ENCODE measurements at places on chromosomes 11 and 22.

DNA sequence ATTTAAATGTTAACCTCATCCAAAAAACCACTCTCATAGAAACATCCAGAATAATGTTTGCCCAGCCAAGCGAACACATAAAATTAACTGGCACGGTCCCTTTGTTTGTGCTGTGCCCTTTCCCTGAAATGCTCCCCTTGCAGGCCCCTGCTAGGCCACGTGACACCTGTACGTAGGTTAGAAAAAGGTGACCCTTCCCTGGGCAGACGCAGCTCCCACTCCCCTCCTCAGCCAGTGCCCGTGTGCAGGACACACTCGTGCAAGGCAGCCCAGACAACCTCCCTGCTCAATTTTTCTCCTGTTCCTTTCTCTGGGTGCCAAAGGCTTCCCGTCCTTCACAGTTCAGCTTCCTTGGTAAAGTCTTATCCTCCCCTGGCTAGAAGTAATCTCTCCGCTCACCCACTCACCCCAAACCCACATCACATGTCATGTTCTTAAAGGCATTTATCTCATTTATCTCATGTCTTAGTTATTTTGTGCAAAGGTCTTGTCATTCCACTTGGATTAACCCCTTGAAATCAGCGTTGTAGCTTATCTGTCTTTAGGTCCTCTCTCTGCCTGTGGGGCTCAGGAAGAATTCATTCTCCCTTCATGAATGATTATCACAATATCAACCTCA is 20.7 kb downstream of the FAM83F start:
- DNase-seq, result no peak

DNA sequence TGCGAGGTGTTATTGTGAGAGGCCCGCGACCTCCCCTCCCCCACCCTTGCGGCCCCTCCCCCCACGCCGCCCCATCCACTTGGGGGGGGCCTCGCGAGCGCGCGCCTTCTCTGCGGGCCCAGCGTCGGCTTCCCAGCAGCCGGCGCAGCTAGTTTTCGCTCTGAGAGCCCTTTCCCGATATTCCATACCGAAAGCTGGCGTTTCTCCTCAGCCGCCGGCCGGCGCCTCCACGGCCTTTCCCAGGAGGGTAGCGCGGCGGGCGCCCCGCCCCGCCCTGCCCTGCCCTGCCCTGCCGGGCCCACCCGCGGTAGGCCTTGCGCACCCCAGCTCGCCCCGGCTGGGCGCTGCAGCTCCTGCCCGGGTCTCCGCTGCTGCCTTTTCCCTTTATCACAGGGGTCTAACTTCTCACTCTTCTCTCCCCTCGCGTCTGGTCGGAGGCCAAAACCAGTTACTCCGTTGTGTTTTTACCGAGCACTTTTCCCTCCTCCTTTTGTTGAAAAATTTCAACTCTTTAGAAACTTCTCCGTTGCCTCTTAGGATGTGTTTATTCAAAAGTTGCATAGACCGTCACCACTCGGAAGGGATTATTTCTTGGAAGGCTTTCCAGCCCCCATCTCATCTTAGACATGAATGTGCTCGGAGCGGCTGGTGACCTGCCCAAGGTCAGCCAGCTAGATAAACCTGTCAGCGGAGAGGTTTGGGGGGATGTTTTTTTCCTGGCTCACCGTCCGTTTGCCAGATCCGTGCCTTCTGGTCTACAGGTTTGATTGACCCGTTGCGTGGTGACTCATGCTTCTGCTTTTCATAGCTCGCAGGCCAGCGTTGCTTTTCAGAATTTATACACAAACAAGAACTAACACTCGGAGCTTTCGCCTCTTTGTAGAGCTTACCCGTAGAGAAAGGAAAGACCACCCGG is 648 bp downstream of the PAFAH1B2 start:
- DNase-seq, result peak; percentile 3

- DNase-seq, result no peak
Observed at GRCh38 chr11:125251956-125252355, 87.4 kb downstream of the PKNOX2 start.

DNA sequence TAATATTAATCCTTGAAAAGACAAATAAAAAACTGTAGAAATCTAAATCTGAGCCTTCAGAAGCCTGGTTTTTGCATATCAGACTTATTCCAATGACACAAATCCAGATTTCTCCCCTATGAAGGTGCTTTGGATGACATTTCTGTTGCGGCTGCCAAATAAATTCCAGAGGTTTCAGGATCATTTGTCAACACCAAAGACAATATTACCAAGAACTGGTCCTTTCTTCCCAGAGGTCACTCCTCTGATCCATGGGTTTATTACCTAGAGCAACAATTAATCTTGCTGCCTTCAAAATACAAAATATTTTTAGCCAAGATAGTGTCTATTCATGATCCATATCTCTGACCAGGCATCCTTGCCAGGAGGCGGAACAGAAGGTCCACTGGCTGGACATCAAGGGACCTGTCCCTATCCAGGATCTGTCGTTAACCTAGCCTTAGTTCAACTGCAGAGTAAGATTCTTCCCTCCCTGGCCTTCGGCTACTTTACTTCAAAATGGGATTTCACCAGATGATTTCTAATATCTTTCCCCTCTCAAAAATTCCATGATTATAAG is 4.9 kb downstream of the CADM1 start:
- no peak for DNase-seq

- no peak for DNase-seq
Observed at GRCh38 chr11:75898871-75899270, 83.9 kb downstream of the UVRAG start.

DNA sequence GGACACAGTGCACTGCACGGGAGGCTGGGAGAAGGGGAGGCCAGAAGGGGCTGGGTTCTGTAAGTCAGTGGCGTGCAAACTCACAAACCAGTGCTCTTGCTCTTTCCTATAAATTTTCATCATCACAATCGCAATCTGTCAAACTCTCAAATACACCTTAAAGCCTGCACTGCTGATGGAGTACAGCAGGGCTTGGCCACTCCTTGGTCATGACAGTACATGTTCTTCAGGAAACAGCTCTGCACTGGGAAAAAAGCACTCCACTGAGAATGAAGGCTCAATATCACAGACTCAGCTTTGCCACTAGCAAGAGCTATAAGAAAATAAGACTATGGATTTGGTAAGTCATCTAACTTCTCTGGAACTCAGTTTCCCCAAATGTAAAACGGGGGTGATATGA is 111.0 kb downstream of the RBFOX2 start:
- no peak for DNase-seq

DNA sequence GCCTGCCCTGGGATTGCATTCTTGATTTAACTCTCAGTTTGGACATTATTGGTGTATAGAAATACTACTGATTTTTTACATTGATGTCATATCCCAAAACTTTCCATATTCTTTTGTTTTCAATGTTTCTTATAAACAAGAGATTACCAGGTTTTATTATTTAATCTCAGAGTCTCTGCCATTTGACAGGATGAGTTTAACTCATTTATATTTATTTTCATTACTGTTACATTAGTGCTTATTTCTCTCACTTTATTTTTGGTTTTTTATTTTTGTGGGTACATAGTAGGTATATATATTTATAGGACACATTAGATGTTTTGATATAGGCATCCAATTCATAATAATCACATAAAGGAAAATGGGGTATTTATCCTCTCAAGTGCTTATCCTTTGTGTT is 9.1 kb upstream of the SCGB1D4 start:
- DNase-seq, result no peak

- DNase-seq, result no peak
Observed at GRCh38 chr11:45715418-45715817, 50.0 kb upstream of the CHST1 start.

DNA sequence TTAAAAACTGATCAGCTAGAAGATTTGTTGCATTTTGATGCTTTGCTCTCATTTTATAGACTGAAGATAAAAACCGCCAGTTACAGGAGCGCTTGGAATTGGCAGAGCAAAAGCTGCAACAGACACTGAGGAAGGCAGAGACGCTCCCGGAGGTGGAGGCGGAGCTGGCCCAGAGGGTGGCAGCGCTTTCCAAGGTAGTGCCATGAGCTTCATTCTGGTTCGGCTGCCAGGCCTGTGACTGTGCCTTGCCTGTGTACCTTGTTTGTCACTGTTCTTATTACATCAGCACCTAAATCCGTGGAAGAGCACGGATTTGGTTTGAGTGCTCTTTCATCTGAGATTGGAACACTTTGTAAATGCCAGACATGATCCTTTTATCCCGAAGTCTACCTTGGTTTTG is 61.4 kb downstream of the PPFIA1 start:
- no peak for DNase-seq

GRCh38 chr11:124625504-124626168 is 3.0 kb downstream of the TBRG1 start:
- no peak for DNase-seq

DNA sequence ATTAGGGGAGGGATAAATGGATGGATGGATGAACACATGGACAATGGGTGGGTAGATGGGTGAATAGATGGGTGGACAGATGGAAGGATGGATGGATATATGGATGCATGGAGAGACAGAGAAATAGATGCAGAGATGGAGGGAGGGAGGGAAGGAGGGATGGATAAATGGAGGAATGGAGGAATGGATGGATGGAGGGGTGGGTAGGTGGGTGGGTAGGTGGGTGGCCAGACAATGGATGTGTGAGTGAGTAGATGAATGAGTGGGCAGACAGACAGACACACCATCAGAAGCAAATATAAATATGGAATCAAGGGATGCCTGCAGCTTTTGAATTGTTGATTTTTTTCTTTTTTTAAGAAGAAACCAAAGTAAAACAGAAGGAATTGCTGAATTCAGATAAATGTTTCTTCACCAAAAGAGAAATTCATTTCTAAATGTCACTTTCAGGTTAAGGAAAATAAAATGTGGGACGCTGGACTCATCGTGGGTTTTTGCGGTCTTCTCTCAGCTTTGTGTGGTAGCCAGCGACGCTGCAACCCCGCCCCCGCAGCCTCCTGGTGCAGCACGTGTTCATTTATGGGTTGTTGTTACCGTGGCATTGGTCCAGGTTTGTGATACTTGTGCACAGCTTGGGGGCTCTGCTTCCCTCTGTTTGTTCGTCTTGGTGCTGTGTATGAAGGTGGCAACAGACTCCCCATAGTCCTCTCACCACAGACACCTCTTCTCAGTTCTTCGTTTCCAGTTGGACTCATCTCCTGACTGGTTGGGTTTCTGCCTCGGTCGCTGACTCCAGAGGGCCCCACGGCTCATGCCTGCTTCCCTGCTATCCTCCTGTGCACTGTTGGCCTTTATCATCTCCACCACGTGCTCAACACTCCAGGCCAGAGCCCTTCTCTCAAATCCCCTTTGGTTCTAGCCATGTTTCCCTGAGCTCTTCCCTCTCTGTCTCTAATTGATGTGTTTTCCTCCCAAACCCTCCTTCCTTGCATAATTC is 76.4 kb downstream of the CDKN1C start:
- no peak for DNase-seq

- DNase-seq, result no peak
Observed at GRCh38 chr11:3002871-3003270, 10.7 kb upstream of the NAP1L4 start.

GRCh38 chr11:83119216-83119615 is 37.7 kb upstream of the PCF11 start:
- DNase-seq, result no peak

- no peak for DNase-seq
Observed at GRCh38 chr22:20316217-20316843, 3.5 kb downstream of the DGCR6L start.

- peak; percentile 69 for DNase-seq
Observed at GRCh38 chr22:25067851-25068421, 115.4 kb downstream of the KIAA1671 start.

DNA sequence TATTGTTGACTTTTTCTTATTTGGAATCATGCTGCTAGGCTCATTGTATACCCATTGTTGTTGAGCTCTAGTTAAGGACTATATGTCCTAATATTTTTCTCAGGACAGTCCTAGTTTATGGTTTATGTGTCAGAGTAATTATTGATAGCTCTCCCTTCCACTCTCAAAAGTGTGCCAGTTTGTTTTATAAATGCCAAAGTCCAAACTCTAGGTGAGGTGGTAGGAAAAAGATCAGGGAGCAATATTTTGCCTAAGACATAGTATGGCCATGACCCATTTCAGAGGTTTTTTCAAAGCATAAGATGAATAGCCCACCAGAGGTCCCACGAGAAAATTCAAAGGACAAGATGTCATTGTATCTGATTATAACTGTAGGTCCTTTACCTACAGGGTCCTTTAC is 20.9 kb upstream of the DDX10 start:
- DNase-seq, result no peak

DNA sequence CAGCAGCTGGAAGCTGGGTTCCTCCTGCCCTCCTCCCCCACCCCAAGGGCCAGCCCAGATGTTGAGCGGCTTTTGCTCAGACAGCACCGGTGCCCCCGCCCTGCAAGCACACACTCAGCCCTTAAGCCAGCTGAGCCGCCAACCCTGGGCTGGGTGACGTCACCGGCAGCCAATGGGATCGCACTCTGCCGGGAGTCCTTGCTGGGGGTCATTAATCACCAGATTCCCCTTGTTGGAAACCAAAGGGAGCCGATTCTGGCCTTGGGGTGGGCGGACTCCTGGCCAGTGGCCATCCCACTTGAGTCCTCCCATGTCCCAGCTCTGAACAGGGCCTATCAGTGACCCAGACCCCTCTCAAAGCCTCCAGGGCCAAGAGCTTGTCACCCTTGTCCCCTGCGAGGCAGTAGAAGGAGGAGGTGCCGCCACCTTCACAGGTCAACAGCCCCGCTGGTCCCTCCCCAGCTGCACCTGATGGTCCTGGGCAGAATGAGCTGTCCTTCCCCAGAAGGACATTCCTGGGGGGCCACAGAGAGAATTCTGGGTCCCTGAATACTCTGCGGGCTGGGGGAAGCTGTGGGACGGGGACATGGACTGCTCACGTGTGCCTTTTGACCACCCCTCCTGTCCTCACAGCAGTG is 7.4 kb downstream of the DUSP8 start:
- DNase-seq, result no peak

GRCh38 chr11:127564810-127565209 is 564.2 kb upstream of the KIRREL3 start:
- DNase-seq, result no peak

- DNase-seq, result no peak
Observed at GRCh38 chr22:44972363-44973083, 37.3 kb downstream of the PHF21B start.

DNA sequence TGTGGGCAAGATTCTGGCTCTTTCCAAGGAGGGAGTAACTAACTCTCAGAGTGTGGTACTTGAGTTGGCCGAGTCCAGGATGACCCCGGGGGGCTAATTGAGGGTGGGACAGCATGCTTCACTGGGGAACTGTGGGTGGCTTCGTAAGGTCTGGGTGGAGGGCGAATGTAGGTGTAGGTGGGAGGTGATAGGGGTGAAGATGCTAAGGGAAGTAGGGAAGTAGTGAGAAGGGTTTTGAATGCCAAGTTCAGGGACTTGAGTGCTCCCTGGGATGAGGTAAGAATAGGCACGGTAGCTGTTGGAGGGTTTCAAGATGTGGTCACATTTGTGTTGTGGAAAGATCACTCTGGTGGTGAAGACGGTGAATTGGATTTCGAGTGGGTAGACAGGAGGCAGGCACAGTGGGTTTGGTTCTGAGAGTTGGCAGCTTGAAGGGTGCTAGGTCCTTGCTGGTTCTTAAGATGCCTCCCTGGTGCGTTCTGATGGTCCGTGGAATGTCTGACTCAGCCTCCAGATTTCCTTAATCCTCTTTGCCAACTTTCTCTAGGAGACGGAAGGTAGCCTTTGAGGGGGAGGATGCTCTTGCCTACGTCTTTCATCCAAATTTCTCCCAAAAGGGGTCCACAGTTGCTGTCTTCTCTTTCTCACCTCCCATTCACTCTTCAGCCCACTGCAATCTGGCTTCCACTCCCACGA is 2.5 kb upstream of the DNAL4 start:
- DNase-seq, result no peak
